ENCODE measurements at places on chromosomes 7 and 10.

DNA sequence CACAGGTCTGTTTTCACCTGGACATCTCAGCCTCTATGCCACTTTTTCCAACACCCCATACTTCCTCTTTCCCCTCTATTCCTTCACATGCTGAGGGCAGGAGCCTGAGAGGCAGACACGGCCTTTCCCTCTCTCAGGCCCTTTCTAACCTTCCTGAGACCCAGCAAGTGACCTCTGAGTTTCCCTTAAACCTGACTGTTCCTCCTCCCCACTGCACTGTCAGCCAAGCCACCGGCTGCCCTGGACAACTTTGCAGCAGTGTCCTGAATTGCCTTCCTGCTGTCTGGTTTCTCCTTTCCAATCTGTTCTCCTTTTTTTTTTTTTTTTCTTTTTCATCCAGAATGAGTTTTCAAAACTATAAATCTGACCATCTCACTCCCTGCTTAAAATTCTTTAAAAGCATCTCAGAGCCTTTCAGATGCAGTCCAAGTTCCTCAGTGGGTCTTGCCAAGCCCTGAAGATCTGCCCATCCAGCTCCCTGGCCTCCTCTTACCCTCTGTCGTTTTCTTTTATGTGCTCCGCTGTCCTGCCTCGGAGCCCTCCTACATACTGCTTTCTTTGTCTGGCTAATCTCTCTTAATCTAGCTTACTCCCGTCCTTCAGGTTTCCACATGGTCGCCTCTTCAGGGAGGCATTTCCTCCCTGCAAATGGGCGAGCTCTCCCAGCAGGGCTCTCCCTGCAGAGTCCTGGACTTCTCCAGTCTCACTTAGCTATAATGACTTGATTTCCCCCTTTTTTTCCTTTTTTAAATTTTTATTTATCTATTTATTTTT, 30.5 kb downstream of the SLC13A4 start:
- no peak for DNase-seq

GRCh38 chr10:104053201-104053600, 32.5 kb downstream of the COL17A1 start:
- no peak for DNase-seq

DNA sequence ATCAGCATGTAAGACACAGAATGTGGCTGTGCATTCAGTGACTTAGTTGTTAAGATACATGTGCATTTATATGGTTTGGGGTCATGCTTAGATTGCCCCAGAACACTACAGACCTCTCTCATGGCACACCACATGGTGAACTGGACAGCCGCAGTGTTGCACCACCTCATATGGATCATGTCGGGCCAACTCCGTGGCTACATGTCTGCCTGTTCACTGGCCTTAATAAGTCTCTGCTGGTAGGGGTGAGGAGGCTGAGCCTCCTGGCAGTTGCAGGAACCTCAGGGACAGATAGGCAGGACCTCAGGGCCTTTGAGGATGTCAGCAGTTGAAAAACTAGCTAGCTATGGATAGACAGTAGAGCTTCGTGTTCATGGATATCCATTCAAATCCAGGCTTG, 751.0 kb downstream of the GRID1 start:
- no peak for DNase-seq

- DNase-seq: no peak
Measured at GRCh38 chr10:45053569-45054100, 52.9 kb downstream of the ZNF22 start.

- DNase-seq: peak; percentile 28
Measured at GRCh38 chr10:103772096-103772845, 83.1 kb downstream of the SH3PXD2A start.

DNA sequence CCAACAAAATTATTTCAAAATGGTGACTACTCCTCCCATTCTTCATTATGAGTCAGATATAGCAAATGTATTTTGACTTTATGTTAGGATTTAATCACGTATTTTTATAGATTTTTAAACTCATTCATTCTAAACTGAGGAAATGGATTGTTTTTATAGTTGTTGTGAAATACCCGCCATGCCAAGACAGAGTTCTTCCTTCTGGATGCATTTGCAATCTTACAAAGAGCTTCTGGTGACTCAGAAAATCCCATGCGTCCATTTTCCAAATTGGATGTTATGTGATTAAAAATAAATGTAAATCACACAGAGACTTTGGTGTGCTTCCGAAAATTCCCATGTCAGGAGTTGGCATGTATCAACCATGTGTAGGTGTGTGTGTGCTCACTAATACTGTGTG, 179.3 kb downstream of the TRIL start:
- no peak for DNase-seq

- no peak for DNase-seq
Measured at GRCh38 chr10:51269821-51270220, 195.5 kb downstream of the PRKG1 start.

DNA sequence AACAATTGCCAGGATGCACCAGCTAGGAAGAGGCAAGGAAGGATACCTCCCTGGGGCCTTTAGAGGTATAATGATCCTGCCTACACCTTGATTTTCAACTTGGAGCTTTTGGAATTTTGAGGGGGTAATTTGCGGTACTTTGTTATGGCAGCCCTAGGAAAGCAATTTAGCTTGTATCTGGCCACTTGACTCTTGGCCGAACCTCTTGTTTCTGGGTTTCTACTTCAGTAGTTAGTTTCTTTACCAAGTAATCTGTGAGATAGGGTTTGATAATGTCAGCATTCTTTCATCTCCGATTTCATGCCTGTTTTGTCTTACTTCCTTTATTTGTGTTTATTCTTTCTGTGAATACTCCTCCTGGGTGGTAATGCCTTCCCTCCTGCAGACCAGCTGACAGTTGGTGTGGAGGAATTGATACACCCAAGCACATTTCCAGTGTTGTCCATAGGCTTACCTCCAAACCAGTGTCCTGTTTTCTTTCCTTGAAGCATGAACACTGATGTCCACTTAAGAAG, 163.7 kb downstream of the SND1 start:
- no peak for DNase-seq

GRCh38 chr7:17816903-17817302, 123.4 kb downstream of the SNX13 start:
- DNase-seq: no peak

DNA sequence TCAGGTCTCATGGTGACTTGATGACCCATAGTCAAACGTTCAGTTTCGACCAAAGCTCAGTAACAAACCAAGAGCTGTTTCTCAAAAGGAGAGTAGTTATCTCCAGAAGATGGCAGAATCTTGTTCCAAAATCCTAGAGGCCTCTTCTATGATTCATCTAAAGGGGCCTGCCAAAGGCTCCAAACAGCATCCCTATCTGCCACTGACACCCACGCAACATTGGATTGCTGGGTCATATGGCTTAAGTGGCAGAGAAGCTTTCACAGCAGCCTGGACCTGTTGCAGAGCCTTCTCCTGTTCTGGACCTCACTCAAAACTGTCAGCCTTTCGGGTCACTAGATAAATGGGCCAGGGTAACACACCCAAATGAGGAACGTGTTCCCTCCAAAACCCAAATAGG, 54.0 kb upstream of the LRRC18 start:
- DNase-seq: no peak

- no peak for DNase-seq
Measured at GRCh38 chr10:47029181-47030009, 118.2 kb downstream of the PTPN20 start.

DNA sequence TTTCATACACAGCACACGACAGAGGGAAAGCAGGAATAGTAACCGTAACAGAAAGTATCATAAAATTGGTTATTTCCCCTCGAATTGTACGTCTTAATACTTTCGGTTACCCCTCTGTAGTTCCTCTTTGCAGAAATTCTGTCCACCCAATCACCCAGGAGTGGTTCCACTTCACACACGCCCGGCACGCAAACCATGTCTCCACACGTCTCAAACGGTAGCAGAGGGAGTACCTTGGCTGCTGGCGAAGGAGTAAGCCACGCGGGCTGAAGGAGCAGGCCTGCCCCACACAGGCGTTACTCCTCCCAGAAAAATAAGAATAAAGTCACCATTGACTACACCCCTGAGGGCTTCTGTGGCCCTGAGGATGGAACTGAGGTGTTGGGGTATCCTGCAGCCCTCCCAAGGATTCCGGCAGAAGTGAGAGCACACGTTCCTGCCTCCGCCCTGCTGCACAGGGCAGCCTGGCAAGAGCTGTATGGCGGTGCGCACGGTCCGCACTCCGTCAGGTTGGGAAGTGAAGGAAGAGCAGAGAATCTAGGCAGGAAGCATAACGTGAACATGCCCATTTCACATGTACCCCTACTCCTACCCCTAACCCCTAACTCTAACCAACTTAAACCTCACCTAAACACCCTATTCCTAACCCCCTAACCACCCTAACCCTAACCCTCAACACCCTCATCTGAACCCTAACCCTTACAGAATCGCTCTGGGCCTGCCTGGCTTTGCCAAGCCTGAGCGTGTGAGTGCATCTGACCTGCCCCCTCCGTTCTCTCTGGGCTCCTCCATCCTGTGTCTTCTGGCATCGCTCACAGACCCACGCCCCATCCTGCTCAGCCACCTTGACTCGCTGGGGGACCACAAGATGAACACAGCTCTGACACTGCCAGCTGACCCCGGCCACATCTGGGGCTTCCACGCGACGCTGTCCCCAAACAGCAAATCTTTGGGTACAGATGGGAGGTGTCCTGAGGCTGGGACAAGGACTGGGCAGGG, 18.2 kb downstream of the GPR146 start:
- no peak for DNase-seq

- no peak for DNase-seq
Measured at GRCh38 chr10:34193931-34194626, 621.0 kb downstream of the PARD3 start.

- DNase-seq: no peak
Measured at GRCh38 chr10:114110174-114110972, 63.6 kb downstream of the CCDC186 start.

DNA sequence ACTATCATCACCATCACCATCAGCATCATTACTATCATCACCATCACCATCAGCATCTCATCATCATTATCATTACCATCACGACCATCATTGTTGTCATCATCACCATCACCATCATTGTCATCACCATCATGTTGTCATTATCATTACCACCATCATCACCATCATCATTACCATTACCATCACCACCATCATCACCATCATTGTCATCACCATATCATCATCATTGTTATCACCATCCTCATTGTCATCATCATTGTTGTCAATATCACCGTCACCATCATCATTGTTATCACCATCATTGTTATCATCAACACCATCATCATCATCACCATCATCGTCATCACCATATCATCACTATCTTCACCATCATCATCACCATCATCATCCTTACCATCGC, 124.3 kb downstream of the PTPRN2 start:
- DNase-seq: no peak

- no peak for DNase-seq
Measured at GRCh38 chr7:130363026-130363847, 17.1 kb upstream of the CPA1 start.

GRCh38 chr10:51394039-51394438, 305.4 kb downstream of the CSTF2T start:
- no peak for DNase-seq

GRCh38 chr7:38186593-38187314, 8.7 kb downstream of the STARD3NL start:
- no peak for DNase-seq

DNA sequence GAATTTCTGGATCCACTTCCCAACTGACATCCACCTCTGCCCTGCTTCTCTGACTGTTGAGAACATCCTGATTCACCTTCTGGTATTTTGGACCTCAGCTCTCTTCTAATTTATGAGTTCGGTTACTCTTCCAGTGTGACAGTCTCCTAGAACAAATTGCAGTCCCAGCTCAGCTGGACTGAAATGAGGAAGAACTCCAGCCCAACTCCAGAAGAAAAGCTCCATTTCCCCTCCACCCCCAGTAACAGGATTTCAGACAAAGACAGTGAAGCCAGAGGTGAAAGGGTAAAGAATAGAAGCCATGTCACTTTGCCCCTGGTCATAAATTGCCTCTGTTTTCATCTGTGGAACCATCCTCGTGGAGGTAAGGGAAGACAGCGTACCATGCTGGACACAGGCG, 26.2 kb upstream of the INHBA start:
- no peak for DNase-seq

DNA sequence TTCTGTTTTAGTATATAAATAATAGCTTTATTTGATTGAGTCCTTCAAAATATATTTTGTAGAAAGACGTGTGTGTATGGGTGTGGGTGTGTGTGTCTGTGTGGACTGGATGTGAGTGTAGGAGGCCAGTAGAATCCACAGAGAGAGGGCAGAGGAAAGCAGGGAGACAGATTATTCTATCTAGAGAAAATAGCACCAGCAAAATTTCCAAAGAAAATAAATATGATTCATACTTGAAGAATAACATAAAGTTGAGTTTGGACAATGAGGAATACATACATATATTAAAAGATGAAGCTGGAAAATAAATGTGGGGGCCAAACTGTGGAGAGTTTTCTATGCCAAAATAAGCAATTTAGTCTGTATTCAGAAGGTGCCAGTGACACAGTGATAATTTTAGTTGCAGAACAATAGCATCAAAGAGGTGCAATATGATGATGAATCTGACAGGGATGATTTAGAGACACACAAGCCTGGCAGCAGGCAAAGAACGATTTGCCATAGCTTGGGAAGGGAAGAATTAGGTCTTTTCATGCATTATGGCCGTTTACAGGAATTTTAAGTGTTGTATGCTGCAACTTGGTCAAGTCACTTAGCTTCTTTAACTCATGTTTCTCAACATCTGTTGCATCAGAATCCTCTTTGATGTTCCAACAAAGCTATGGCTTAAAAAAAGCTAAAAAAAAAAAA, 121.3 kb downstream of the SEMA3A start:
- no peak for DNase-seq

GRCh38 chr7:6218329-6218728, 54.1 kb downstream of the CYTH3 start:
- no peak for DNase-seq

DNA sequence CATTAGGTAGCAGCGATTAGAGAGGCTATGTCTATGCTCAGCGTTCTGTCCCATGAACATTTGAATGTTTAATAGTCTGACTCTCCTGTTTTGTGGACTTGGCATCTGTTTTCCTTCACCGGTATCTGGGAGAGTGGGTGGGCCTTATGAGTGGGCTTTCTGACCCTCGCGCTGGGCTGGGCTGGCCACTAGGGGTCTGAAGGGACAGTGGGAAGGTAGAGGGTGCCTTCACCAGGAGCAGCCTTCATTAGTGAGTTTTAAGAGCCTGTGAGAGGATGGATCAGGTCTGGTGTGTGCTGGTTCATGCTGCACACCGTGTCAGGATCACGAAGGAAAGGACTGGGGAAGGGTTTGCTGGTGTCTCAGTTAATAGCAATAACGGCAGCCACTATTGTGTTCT, 33.4 kb downstream of the DCLRE1A start:
- DNase-seq: no peak

GRCh38 chr7:7209412-7210050, 27.2 kb downstream of the C1GALT1 start:
- DNase-seq: no peak
